Right forelimb (tissue), 1 donor: ENCODE measurements at places on chromosomes 6 and 20.

- DNase-seq: no peak
Measured at GRCh38 chr20:25287631-25288290, 39.9 kb downstream of the PYGB start.

GRCh38 chr6:107292715-107293271 lies 166.6 kb downstream of the PDSS2 start:
- no peak for DNase-seq

GRCh38 chr20:41133709-41134361 lies 3.5 kb upstream of the PLCG1 start:
- DNase-seq: no peak

DNA sequence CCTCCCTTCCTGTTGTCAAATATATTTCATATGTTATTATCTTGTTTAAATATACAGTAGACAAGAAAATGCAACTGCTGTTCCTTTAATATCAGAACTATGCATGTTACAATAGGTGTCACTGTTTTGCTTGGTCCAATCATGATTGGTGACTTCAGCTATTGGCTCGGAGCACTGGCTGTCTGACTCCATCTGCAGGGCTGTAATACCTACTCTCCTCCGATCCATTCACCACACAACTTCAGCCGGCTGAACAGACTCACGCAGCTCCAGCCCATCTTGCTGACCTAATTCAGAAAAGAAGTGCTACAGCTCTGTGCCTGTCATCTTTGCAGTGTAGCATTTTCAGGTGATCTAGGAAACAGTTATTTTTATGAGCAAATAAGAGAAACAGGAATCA lies at the start of gene BTBD3:
Gene BTBD3, plus strand, starts transcription at position 231 of the 400 bp plus-strand sequence. CDS start 383 bp downstream, outside the sequence.
- peak; percentile 80 for DNase-seq

DNA sequence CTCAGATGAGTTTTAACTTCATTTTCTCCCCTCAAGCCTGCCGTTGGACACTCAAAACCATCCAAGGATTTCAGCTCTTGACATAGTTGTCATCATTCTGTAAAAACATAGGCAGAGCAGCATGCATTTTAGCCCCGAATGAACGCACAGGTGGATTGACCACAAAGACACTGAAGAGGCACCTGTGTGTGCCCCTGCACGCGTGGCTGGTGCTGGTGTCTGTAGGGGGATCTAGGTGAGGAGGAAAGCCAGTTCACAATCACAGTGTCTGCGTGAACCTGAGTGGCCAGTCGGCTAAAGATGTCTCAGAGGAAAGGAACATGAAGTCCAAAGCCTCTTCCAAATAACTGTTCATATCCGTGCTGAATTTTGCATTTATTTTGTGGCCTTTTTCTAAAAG lies 309.2 kb downstream of the QKI start:
- no peak for DNase-seq

DNA sequence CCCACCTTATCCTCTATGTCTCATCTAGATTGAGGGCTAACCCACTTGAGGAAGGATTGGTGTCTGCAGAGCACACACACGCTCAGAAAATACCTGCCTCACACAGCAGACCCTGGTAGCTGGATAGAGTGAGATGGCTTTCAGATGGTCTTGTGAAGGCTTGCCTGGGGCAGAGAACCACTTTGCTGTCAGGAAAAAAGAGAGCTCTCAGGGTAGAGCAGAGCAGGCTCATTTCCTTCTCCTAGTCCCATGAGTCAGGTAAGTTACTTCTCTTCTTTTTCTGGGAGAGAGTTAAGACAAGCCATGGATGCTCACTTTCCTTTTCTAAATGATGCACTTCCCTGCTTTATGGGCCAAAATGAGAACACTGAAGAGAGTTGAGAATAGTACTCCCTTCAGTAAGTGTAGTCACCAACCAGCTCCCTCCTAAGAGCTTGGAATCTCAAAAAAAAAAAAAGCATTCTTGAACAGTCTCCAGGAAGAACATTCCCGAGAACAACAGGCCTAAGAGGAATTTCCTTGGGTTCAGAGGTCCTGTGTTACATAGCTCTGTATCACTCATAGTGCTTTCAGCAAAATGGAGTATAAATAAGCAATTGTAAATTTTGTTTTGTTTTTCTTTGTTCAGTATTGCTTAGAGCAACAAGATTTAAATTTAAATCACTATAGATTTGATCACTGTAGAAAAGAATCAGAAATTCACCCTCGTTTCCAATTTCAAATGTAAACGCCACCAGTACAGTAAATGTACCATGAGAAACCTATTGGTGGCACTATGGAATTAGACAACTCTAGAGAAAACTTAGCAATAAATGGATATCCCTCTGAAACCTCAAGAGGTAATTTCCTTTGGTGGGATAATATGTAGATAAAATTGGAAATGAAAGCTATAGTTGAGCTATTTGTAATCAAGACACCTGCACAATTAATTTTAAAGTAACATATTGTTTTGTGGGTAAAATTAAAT lies 530.3 kb downstream of the RFPL4B start:
- DNase-seq: no peak
